ENCODE measurements at places on chromosomes 3 and 15. TPM values are rescaled to one million over a fixed set of nuclear protein-coding genes. Genes with fewer than 3 reads are reported as not detected.

GRCh38 chr3:177051411-177051810 is 145.9 kb downstream of the TBL1XR1 start:
- DNase-seq = no peak

DNA sequence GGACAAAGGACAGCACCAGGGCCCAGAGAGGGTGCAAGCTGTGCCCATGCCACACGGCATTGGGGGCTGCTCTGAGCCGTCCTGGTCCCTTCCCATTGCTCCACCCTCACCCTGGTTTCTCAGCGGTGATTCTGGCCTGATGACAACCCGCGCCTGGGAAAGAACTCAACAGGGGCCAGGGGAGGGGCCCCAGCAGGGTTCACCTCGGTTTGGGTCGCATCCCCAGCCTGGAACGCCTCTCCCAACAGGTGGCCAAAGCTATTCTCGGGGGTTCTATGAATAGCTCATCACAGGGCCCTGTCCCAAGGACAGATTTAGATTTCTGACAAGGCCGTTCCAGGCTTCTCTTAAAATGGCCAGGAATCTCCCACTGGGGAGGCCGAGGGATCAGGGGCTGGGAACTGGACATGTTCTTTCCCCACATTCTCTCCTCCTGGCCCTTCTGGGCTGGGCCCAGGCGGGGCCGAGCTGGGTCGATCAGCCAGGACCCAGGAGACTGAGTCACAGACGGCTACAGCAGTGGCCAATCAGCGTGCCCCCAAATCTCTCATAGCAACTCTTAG is 17.9 kb downstream of the GRIP2 start:
- no peak for DNase-seq

DNA sequence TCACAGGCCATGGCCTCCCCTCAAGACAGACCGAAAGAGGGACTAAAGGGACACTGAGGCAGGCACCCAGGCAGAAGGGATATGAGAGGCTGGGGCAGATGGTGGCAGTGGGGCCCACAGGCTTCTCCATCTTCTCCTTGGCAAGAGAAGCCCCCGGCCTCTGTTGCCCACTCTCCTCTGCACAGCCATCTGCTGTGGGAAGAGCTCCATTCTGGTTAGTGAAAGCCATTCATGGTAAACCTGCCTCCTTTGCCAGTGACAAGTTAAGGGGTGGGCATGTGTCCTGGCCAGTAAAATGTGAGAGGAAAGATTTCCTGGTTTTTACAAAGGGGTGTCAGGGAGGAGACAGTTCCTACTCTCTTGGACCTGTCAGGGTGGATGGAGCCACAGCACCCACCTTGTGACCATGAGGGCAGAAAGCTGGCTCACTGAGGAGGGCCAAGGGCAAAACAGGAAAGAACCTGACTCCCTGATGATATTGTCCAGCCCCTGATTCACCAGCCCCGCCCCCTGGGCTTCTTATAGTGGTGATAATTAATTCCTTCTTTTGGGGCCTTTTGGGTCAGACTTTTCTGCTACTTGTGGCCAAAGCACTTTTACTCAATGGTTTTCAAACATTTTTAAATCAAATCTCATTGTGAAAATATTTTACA is 130.4 kb upstream of the SMAD3 start:
- DNase-seq = no peak

- DNase-seq = no peak
Measured at GRCh38 chr15:71302861-71303410, 187.7 kb downstream of the THSD4 start.

The FGF7 gene
- total RNA-seq = not detected

The PARP15 gene
- total RNA-seq = 16.1 TPM

The GRIP2 gene
- total RNA-seq = not detected

The LRRC34 gene
- total RNA-seq = 5.9 TPM
